ENCODE measurements at places on chromosomes 11 and 22.
A peak's percentile ranks its signal among the peaks of the same experiment; 100 is the strongest.

DNA sequence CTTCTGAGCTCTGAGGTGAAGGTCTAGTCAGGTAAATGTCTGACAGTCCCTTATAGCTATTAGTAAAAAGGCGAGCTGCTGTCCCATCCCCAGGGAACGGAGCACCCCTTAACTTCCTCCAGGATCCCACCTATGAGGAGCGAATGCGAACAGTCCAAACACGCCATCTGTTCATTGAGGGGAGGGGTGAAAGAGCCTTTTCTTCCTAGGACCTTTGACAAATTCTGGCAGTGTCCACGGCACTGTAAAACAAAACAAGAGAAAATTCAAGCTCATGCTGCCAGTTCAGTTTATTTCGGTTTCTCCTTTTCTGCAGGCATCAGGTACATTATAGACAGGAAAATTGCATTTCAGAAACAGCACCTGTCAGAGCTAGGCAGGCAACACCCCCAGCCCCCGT, 253.8 kb upstream of the CADM1 start:
- DNase-seq = no peak

- peak; percentile 57 for DNase-seq
Observed at GRCh38 chr11:114348200-114349191, 51.8 kb downstream of the C11orf71 start.

- DNase-seq = no peak
Observed at GRCh38 chr11:131295986-131296385, 74.4 kb upstream of the NTM start.

DNA sequence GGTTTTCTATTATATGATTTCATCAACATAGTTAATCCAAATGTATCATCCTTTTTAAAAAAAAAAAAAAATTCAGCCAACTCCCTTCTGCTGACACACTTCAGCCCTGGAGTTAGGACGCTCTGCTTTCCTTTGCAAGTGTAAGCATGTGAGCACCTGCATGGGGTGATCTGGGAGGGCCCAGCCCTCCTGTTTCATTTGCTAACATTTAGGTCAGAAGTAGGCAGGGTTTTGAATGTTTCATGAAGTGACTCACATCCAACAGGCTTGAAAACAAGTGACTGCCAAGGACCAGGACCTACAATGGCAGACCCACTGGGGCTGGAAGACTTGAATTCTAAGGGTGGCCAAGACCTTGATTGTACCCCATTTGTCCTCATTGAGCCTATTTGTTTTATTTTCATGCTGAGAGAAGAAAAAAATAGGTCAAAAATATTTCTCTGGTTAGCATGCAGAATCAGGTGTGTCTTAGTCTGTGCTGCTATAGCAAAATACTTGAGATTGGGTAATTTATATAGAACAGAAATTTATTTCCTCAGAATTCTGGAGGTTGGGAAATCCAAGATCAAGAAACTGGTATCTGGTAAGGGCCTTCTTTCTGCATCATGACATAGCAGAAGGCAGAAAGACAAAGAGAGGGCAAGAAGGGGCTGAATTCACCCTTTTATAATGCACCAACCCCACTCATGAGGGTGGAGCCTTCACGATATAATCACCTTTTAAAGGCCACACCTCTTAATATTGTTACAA, 137.6 kb downstream of the CD44 start:
- DNase-seq = no peak

- DNase-seq = no peak
Observed at GRCh38 chr11:128222245-128222884, 365.0 kb downstream of the ETS1 start.

- no peak for DNase-seq
Observed at GRCh38 chr11:73074319-73074718, 67.8 kb downstream of the FCHSD2 start.

DNA sequence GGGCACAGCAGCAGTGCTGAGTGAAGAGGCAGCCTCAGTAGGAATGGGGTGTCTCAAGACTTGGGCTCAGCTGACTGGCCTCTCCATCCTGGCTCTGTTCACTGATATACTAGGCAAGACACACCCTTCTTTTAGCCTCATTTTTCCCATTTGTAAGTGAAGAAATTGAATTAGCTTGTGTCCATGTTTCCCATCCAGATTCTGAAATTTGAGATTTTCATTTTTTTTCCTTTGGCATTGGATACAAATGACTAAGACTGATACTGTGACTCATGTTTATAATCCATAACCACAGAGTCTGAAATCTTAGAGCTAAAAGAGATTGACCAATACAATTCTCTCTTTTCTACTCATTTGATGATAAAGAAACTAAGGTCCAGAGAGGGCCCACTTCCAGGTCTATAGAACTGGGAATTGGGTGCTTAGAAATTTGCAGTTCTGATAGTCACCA, 110.9 kb downstream of the KCNC1 start:
- no peak for DNase-seq

DNA sequence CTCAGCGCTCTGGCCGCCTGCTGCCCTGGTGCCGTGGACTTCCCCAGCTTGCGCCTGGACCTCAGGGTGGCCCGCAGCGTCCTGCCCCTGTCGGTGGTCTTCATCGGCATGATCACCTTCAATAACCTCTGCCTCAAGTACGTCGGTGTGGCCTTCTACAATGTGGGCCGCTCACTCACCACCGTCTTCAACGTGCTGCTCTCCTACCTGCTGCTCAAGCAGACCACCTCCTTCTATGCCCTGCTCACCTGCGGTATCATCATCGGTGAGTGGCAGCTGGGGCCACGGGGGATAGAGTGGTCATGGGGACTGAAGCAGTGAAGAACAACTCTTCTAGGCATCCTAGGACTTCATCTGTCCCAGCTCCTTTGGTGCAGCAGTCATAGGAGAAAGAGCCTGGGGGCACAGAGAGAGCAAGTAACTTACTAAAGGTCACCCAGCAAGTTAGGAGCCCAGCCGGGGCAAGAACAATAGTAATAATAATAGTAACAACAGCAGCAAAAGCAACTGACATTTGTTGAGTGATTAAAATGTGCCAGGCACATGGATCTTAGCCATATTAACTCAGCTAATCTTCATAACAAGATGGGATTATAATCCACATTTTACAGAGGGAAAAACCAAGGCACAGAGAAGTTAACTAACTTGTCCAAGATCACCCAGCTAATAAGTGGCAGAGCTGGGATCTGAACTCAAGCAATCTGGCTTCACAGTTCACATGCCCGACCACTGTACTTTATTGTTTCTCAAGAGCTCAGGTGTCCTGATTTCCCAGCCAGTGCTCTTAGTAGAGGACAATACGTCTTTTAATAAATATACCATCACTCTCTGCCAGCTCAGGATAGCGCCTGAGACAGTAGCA, 1.4 kb downstream of the SLC35C1 start:
- no peak for DNase-seq

GRCh38 chr11:14539982-14540421, 19.8 kb upstream of the PSMA1 start:
- DNase-seq = no peak

DNA sequence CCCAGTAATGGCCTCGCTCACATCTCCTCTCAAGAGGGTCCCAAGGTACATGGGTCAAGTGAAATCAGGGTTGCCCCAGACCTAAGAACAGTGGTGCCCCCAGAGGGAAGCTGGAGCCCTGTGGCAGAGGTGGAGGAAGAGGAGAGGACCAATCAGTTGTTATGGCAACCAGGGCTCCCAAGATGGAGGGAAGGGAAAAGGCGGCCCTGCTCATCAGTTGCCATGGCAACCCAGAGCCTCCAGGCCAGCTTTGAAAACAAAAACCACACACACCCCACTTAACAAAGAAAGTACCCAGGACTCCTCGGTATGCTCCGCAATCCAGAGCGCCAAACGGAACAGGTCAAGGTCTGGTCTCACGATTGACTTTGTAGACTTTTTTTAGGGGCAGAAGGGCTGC, 53.5 kb upstream of the SLC35C1 start:
- no peak for DNase-seq

DNA sequence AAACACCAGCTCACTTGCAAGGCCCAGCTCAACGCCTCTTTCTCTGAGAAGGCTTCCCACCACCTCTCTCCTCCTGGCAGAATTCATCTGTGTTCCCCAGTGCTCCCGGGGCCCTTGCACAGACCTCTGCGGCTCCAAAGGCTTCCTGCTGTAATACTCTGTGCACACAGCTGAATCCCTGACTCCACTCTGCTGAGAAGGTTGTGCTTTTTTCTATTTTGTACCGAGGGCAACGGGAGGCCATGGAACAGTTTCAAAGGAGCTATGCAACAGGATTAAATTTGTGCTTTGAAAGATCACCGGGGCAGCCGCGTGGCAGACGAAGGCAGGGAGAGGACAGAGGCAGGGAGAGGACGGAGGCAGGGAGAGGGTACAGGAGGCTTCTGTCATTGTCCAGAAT, 49.2 kb upstream of the SYT7 start:
- DNase-seq = no peak

DNA sequence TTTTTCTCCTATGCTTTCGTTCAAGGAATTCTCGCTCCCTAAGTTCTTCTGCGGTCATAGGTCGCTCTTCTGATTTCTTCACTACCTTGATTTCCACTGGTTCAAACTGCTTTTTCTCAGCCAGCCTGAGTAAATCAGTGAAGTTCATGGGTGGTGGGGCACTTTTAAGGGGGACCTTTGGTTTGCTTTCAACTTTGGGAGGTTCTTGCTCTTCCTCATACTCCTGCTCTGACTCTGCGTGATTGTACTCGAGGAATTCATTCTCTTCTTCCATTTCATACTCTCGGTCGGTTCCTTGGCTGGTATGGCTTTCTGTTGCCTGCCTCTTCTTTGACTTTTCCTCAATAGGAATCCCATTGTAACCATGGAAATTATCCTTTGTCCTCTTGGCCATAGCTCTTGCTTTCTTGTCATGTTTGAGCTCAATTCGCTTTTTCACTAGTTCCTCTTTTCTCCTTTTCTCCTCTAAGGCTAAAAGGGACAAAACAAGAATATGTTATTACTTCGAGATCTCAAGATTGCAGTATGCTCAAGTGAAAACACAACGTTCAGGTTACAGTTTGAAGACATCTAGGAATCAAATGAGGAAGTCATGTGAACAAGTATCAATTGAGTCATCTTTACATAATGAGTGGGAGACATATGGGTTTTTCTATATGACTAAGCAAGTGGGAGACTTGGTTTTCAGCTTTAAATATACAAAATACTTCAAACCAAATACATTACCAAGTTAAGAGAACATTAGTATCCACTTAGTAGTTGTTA, 16.2 kb downstream of the MISFA start:
- no peak for DNase-seq

GRCh38 chr11:76824980-76825725, 35.6 kb upstream of the ACER3 start:
- DNase-seq = no peak

DNA sequence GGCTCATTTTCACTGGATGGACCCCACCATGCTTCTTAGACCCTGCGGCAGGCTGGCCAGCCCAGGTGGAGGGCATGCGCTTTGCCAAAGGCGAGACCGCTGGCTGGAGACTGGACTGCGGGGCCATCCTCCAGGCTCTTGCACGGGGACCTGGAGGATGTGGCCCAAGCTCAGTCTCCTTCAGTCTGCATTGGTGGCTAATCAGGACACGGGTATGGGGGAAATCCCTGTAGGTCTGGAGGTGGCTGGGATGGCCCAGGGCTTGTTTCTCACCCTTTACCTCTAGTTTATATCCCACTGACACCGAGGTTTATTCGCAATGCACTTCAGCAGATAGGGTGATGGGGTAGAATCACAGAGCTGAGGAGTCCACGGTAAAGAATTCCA, 45.0 kb downstream of the BCR start:
- no peak for DNase-seq

GRCh38 chr11:66607126-66607834, 9.2 kb upstream of the RBM14 start:
- no peak for DNase-seq

- no peak for DNase-seq
Observed at GRCh38 chr11:130462101-130462885, 13.8 kb downstream of the ADAMTS15 start.

GRCh38 chr11:65291613-65292012, 23.1 kb upstream of the CDC42EP2 start:
- DNase-seq = no peak

DNA sequence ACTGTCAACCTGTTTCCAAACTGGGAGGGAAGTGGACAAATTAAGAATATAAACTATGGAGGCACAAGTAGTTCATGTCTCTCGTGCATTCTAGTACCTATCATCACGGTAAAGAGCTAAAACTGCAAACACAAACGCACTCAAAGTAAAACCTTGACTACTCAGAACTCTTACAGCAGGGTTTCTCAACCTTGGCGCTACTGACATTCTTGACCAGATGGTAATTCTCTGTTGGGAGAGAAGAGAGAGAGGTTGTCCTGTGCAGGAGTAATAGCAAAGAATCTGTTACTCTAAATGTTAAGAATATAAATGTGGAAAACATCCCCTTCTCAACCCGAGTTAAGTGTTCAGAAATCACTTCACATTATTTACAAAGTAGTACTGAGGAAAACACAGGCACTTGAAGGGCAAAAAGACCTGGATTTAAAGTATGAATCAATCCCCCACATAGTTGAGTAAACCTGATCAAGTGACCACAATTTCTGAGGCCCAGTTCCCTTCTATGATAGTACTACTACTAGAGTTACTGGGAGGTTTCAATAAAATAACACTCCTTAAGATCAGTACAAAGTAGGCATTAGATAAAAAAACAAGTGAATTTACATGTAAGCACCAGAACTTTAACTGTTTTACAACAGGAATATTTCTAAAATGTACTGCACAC, 73.1 kb upstream of the ARHGAP32 start:
- no peak for DNase-seq
